Kasumi-1 (cell line): ENCODE measurements at places on chromosomes 16 and 17.

DNA sequence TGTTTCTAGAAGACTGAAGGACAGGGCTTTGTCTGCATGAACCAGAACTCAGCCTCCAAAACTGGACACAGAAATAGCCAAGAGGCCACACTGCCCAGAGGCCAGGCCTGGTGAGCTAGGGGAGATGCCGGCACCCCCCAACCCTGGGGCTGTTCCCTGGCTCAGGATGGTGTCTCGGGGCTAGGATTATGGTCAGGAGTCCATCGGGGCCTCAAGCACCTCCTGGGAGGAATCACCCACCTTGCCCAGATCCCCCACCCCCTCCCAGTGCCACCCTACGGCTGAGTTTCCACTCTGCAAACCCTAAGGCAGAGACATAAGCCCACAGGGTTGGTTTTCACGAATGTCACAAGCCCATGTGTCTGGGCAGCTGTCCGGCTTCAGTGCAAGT lies 37.2 kb downstream of the SLC7A5 start:
- no peak for DNase-seq

- no peak for DNase-seq
Measured at GRCh38 chr16:85711982-85712587, 23.3 kb upstream of the GINS2 start.

DNA sequence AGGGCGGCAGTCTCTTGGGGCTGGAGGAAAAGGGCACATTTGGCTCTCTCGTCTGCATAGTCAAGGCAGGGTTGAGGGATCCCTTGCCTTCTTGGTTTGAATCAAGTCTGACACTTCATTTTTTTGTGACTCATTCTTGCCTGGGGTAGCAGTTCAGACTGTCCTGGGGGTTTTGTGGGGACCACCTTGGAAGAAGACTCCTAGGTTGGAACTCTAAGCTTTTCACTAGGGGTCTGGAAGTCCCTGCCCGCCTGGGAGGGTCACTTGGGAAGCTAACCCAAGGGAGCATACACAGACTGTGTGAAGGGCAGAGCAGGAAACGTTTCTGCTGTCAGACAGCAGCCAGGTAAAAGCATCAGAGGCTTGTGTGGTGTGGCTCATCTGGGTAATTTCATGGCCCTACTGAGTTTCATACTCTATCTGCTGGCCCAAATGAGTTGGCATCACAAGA lies 11.3 kb downstream of the YPEL2 start:
- DNase-seq: no peak

DNA sequence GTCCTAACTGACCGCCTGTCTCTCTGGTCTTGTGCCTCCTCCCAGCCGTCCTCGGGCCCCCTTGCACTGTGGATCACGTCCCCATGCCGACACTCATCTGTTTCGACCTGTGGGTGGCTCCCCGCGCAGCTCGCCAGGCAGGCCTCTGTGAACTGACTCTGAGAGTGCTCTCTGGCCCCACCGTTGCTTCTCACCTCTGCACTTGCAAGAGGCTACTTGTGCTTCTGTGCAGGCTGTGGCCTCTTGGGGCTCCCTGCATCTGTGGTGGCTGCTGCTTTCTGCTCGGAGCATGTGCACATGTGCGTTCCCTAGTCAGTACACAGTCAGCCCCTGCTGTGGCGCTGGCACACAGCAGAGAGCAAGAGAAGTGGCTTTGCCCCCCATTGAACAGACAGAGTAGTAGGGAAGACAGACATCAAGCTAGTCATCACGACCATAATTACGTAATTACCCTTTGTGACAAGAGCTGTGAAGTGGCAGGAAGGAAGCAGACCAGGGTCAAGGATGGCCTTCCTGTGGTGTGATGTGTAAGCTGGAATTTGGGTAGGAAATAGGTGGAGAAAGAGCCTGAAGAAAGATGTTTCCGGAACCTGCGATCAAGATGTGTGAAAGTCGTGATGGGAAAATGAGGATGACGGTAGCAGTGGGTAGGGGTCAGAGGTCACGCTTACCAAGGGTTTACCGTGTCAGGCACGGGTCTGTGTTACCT lies 256.0 kb upstream of the CACNG5 start:
- DNase-seq: no peak

DNA sequence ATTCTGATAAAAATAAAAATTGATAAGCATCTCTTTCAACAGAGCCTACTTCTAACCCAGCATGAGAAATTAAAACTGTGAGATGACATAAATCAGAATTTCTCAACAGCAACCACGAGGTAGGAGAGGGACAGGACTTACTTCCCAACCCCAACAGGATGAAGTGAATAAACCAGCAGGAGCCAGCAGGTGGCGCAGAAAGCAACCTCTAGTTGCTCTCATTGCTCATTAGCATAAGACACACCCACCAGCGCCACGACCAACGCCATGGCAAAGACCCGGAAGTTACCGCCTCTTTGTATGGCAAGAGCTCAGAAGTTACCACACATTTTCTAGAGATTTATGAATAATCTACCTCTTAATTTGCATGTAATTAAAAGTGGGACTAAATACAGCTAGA lies 189.4 kb upstream of the CDH8 start:
- DNase-seq: peak; percentile 3

GRCh38 chr17:51630101-51630671 lies 369.8 kb downstream of the UTP18 start:
- DNase-seq: no peak

GRCh38 chr17:9004132-9004960 lies 17.0 kb upstream of the NTN1 start:
- DNase-seq: no peak
